ENCODE measurements at places on chromosomes 7 and 10. TPM values are rescaled to one million over a fixed set of nuclear protein-coding genes. Genes with fewer than 3 reads are reported as not detected.

DNA sequence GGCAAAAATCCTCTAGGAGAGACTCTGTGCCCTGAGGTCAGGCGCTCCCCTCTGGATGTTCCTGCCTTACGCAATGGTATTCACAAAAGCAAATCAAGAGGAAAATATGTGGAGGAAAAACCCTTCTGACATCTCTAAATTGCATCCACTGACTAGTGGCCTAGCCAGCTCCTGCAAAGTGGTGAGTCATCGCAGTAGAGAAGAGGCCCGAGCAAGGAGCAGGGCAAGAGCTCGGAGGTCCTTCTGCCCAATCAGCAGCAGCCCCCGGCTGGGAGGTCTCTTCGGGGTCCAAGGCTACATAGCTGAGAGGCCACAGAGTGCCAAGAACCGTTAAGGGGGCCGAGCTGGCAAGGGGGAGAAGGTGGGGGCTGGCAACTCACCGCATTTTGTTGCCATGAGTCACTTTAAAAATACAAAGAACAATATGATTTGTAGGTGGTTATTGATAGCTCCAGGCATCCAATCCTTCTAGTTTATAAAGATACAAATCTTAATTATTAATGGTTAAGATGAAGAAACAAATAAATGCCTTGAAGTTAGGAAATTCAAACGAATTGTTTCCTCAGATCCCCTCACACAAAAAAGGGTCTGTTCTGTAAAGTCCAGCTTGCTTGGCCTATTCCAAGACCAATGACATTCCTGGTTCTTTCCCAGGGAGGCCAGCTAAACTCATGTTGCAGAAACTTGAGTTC is 161.6 kb downstream of the PKD1L1 start:
- H3K4me3 ChIP-seq, result no peak overlapping the region
- H3K36me3 ChIP-seq, result no peaks in the 10 kb centered on the region
- H3K27me3 ChIP-seq, result no peaks in the 10 kb centered on the region
- H3K27ac ChIP-seq, result no peak overlapping the region
- peaks cover 4% of the 10 kb centered on the region for H3K4me1 ChIP-seq
- peak; percentile 34 for DNase-seq

The PRSS2 gene
- total RNA-seq, result not detected

The MRLN gene
- not detected for total RNA-seq

DNA sequence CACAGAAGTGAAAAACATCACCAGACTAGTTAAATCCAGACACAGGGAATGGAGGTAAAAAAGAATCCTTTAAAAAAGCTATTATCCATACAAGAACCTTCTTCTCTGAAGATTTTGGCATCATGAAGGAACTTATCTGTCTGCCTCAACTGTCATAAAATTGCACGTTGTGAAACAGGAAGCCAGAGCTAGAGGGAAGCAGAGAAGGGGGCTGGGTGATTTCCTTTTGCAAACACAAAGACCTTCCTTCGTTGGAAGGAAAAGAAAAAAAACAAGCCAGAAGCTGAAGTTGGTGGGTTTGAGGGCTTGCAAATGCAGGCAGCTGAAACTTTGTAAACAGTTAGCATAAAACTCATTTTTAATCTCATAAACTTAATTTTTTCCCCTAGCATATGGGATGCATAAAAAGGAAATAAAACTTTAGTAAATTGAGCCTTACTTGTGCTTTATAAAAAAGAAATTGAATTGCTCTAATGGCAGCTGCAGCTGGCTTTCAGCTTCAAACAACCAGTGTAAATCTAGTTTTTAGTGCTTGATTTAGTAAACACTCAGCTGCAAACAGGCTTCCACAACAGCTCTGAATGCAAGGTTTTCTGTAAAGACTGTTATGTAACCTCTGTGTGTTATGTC is 101.6 kb downstream of the OTUD1 start:
- H3K27ac ChIP-seq, result no peak overlapping the region
- H3K27me3 ChIP-seq, result no peaks in the 10 kb centered on the region
- DNase-seq, result no peak
- no peaks in the 10 kb centered on the region for H3K36me3 ChIP-seq
- no peak overlapping the region for H3K4me3 ChIP-seq
- peaks cover 6% of the 10 kb centered on the region for H3K4me1 ChIP-seq

The AIMP2 gene
- 52.1 TPM for total RNA-seq

DNA sequence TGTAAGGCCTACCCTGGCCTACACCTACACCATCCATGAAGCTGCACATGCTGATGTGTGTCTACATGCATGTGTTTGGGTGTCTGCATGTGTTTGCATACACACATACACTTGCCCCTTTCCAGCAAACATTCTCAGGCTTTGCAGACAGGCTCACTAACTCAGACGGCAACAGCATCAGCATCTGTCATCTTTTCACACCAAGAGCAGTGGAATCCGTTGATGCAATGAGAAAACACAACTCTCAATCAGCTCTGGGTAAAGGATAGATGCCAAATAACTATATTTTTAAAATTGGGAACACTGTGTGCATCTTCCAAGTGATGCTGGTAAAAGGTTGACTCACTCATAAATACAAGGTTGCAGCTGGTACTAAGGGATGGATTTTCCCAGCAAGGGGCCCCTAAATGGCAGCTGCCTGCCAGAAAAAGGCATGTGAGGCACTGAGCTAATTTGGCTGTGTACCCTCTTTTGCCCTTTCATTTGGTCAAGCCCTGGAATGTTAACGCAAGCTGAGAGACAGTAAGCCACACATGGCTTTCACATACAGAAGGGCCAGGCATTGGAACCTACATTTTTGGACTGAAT is 296.3 kb upstream of the NPSR1 start:
- peaks cover 10% of the 10 kb centered on the region for H3K4me1 ChIP-seq
- no peaks in the 10 kb centered on the region for H3K36me3 ChIP-seq
- no peak overlapping the region for H3K4me3 ChIP-seq
- DNase-seq, result peak; percentile 46
- no peaks in the 10 kb centered on the region for H3K27me3 ChIP-seq

DNA sequence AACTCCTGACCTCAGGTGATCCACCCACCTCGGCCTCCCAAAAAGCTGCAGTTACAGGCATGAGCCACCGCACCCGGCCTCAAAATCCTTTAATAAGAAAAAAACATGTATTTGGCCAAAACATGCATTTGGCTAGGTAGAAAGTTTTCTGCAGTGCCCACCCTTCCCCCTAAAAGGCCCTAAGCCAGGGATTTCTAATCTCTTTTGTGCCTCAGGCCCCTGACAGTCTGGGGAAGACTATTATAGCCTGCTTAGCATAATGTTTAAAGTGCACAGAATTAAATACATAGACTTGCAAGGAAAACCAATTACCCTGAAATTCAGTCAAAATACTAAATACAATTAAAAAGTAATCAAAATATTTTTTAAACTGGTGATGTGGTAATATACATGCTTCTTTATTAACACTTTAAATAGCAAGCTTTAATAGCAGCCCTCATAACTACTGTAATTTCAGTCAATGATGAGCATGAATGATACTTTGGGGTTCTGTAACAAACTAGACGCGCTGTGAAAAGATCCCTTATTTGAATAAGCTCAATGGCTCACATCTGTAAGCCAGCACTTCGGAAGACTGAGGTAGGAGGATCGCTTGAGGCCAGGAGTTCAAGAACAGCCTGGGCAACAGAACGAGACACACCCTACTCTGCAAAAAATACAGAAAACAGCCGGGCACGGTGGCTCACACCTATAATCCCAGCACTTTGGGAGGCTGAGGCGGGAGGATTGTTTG is 29.9 kb downstream of the SPDYE6 start:
- no peak overlapping the region for H3K4me3 ChIP-seq
- no peak for DNase-seq
- no peaks in the 10 kb centered on the region for H3K4me1 ChIP-seq
- peaks cover 16% of the 10 kb centered on the region for H3K27me3 ChIP-seq
- H3K27ac ChIP-seq, result no peak overlapping the region
